ENCODE measurements at places on chromosomes 2 and 18.

GRCh38 chr2:120556911-120557310, 178.8 kb upstream of the GLI2 start:
- DNase-seq: no peak

GRCh38 chr2:101833890-101834523, 136.5 kb downstream of the MAP4K4 start:
- no peak for DNase-seq

DNA sequence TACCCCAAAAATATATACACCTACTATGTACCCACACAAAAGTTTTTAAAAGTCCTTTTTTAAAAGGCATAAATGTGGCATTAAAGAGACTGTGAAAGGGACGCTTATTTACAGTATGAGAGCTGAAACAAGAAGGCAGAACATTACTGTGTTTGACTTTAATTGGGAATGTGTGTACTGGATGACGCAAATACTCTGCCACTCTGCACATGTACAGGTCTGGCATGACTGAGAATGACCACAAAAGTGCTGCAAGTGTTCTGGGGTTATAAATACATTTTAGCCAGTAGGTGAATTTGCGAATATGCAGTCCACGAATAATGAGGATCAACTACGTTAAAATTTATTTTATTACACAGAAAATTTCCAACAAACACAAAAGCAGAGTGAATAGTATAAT, 11.4 kb downstream of the DARS1 start:
- DNase-seq: no peak

DNA sequence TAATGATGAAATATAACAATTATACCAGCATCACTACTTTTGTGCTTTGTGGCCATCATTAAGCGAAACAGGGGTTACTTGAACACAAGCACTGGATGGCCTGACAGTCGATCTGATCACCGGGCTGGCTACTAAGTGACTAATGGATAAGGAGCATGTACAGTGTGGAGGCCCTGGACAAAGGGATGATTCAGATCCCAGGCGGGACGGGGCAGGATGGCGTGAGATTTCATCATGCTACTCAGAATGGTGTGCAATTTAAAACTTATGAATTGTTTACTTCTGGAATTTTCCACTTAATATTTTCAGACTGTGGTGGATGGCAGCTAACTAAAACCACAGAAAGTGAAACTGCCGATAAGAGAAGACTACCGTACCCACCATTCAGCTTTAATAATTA, 7.0 kb upstream of the CLIP4 start:
- no peak for DNase-seq

DNA sequence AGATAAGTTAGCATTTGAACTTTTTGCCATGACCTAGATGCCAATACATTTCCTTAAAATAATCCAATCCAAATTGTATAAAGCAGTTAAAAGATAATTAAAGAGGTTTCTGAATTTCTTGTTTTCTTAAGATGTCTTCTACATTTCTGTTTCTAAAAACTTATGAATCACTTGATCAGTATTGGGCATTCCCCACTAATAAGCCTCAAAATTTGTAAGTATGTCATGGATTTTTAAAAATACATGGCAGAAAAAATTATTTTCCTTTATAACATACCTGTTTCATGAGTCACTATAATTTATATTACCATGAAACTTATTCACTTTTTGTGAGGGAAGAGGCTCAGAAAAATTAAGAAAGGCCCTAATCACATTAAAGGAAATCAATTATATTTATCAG, 90.3 kb upstream of the TFPI start:
- no peak for DNase-seq

DNA sequence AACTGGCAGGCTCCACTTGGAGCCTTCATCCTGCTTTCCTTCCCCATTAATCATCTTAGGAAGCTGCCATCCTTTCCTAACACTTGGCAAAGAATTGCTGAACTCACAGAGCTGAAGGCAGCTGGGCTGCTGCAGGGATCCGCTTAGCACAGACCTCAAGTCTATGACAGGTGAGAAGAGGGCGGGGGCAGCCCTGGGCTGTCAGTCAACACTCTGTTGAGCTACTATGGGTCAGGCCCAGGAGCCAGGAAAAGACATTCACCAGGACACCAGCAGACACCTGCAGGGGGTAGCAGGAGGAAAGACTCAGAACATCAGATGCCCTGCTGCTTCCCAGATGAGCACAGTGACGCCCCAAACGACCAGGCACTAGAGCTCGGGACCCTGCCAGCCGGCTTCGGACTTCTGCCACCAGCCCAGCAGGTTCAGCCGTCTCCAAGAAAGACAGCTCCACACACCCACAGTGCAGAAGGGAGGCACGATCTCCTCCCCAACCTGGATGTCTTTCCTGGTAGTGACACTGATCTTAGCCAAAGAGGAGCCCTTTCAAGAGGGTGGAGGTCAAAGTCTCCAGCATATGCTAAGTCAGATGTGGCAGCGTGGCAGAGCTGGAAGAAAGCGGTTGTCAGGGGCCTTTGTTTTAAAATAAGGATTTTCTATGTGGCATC, 55.2 kb downstream of the SNORC start:
- no peak for DNase-seq

DNA sequence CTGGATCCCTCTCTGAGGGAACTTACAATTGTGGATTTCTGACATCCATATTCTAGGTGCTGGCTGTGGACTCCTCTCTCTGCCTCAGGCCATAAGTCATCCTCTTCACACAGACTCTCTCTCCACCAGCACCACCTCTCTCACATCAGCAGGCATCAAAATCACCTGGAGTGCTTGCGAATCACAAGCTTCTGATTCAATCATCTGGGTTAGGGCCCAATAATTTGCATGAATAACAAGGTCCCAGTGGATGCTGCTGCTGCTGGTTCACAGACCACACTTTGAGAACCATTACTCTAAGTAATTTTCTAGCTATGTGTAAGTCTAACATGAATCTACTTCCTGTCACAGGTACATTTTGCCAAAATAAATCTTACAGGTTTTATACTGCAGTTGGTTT, 214.9 kb downstream of the DSEL start:
- no peak for DNase-seq

DNA sequence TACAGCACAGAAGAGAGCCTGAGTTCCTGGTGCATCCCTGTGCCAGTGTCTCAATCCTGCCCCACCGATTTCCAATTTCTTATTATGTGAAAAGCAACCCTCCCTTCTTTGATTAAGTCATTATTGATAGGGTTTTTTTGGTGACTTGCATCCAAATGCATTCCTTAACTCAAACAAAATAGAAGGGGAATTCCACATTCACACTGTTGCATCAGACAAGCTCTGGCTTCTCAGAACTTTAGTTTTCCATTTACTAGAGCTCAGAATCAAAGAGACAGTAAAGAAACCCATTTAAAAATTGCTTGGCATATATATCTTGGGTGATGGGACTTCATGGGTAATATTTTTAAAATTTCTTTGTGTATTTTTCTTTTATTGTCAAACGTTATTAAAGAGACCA, 13.8 kb upstream of the TMEM200C start:
- DNase-seq: no peak

Data from NCI-H446 treated with DMSO at 0.1 percent for 48 hours (cell line).